NCI-H1417 (cell line): ENCODE measurements at places on chromosomes 13 and 19.

DNA sequence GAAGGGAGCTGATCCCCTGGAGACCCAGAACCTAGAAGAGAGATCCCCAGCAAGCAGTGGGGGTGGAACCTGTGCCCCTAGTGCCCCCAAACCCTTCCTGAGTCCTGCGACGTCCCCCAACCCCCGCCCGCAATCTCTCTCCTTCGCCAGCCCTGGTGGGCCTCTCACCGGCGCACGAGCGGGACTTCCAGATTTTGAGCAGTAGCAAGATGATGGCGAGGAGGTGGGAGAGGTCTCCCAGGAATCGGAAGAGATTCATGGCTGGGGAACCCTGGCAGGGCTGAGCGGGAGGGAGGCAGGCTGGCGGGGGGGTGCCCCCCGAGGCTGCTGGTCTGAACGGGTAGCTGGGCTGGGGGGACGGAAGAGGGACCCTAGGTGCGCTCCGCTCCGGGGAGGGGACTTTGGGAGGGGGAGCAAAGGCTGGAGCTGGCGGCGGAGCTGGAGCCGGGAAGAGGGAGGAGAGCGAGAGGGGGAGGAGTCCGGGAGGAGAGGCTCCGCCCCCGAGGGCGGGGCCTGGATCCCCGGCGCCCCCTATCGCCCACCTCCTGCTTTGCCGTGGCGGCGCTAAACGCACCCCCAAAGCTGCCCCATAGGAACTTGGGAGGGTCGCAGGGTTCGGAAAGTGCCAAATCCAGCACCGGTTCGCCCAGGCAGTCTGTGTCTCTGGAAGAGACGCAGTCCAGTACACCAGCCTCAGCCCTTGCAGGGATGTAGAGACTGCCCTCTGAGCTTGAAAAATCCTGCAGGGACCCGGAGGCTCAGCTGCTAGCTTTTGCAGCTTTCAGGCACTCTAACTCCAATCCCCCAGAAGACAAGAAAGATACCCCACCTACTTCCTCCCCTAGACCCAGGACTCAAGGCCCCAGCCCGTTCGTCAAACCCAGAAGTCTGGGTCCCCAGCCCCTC lies at the start of gene KDELR1:
KDELR1 (minus strand) TSS at position 452 of the 906 bp plus-strand sequence; CDS start at position 259, 193 bp downstream.
- peak; percentile 74 for DNase-seq

- no peak for DNase-seq
These were observed 107.5 kb downstream of the CYSLTR2 start for GRCh38 chr13:48761256-48761655.

DNA sequence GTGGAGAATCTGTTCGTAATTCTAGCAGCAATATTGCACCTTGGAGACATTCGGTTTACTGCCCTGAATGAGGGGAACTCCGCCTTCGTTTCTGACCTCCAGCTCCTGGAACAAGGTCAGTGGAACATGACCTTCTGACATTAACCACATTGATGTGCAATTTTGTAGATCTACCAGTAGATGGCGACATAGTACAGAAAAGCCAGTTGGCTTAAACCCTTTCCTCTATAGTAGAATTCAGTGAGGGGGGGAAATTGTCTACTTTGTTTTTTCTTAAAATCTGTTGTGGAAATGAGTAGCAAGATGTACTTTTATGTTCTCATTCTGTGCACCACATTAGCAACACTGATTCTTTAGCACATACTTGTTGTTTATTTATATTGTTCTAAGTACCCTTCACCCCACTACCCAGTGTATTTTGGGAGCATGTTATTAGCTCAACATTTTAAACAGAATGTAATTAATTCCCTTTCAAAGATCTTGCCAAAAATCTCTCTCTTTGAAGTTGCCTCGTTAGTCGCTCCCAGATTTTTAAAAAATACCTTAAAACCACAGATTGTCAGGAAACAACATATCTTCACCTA lies 332.2 kb downstream of the MYO16 start:
- peak; percentile 83 for DNase-seq

DNA sequence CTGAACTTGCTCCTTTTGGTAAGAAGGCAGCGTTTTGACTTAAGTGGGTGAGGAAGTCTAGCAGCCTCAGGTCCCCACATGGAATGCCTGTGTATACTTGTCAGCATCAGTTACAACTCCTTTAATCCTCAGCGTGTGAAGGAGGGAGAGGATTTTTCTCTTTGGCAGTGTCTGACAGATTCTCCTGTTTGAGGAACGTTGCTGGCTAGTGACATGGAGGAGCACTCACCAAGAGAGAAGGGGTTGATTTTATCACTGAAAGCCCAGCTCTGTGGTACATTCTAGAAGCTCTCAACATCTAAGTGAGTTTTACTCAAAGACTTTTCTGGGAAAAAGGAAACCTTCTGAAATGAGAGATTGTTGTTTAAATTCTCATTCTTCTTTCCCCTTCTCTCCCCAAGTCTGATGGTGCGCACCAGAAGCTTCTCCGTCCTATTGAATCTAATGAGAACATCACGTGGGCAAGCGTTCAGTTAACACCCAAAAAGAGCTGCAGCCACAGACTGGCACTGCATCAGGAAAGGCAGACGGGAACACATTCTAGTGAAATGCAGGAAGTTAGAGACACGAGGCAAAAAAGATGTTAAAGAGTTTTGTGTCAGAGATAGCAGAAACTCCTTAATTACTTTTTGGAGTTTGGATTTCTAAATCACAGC lies 58.2 kb downstream of the GJA3 start:
- DNase-seq, result no peak

- no peak for DNase-seq
These were observed 100.4 kb downstream of the STK24 start for GRCh38 chr13:98476538-98476966.

DNA sequence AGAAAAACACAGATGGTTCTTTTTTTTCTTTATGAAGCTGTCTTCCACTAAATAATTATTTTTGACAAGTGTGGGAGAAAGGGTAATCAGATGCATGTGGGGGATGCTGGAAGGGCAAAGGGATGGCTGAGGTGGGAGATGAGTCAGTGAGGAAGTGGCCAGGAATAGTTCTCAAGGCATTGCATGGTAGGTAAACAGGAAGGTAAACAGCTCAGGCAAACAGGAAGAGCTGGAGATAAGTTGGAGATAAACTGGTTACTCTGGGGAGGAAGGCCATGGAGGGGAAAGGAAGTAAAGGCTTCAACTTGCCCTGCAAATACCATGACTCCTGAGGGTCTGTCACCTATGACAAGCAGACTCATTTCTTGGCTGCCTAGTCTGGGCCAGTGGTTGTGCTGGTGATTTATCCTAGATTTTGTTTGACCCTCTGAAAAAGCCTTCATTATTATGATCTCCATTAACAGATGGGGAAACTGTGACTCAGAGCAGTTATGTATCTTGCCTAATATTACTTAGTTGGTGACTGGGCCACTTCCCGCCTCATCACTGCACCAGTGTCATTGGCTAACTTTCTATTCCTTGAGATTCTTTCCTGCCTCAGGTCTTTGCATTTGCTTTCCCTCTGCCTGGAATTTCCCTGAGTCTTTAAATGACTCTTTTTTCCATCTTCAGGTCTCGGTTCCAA lies 17.1 kb downstream of the ACTL9 start:
- no peak for DNase-seq

GRCh38 chr13:52931131-52931530 lies 82.7 kb upstream of the PCDH8 start:
- DNase-seq, result no peak

DNA sequence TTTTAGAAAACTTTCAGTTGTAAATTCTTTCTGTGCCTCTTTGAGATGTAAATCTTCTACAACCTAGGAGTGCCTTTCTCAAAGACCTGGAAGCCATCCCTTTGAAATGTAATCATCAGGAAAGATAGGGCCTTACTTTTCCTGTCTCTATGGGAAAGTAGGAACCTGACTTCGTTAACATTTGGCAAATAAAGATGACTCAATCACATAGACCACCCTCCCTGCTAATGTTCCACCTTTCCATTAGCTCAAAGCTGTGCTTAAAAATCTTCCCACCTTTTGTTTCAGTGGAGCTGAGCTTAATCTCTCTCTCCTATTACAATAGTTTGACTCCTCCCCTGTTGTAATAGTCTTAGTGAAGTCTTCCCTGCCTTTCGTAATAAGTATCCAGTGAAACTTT lies 247.7 kb downstream of the OLFM4 start:
- no peak for DNase-seq

DNA sequence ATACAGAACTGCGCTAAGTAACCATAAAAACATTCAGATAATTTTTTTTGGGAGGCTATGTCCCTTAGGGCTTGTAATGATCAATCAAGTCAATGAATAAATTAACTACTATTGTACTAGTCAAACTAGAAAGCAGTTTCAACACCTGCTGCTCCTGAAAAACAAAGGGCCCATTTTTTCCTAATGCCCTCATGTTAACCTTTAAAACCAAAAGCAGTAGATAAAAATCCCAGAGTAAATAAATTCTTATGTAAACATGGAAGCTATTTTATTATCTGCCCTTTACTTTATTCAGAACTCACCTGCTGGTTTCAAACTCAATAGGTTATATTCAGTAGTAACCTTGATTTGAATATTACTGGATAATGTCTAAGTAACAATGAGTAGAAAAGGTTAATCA lies 159.5 kb upstream of the STARD13 start:
- DNase-seq, result peak; percentile 32

DNA sequence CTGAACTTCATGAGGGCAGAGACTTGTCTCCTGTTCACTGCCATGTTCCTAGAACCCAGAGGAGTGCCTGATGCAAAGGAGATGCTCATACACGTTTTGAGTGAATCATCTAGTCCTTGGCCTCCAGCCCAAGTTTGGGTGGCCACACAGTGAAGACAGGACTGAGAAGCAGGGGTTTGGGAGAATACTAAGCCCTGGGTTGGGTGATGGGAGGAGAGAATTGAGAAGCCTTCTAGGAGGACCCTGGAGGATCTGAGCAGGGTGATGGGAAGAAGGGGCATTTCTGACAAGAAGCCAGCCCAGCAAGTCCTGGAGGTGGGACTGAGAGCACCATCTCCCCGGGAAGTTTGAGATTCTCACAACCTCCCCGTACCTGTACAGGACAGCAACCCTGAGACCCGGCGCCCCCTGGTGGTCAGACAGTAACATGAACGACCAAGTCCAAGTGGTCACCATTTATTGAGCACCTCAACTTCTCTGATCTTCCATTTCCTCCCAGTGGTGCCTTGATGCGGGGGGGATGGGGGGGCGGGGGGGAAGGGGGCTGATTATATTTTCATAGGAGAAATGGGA lies 11.0 kb downstream of the CTU1 start:
- DNase-seq, result peak; percentile 59

DNA sequence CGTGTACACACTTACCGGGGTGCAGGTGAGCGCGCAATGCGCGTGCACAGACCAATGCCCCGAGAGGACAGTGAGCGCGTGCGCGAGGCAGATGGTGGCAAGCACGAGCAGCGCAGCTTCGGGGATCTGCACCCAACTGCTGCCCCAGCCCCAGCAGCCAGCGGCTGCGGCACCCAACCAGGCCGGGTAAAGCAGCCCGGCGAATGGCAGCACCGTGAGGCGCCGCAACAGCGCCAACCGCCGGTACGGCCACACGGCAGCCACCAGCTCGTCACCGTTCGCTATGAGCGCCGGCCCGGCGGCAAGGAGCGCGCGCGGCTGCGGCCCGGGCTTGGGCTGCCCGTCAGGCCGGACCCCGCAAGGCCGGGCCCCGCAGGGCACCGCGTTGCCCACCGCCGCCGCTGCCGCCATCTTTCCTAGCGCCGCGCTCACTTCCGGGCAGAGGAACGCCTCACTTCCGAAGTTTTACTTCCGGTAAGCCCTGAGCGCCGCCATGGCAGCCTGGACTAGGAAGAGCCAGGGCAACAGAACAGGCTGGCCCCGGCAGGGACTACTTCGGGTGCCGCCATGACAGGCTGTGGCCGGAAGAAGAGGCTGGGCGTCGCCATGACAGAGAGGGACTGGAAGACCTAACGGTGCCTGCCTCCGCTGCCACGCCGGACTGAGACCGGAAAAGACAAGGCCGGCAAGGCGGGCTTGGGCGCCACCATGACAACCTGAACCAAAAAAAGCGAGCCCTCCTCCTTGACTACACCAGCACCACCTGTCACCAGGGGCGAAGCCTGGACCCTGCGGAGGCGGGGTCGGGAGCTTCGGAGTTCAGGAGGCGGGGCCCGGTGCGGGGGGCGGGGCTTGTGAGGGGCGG lies at the start of gene ATP13A1:
ATP13A1 (minus strand) TSS at position 421 of the 865 bp plus-strand sequence; CDS start at position 411, 10 bp downstream.
- peak; percentile 96 for DNase-seq

DNA sequence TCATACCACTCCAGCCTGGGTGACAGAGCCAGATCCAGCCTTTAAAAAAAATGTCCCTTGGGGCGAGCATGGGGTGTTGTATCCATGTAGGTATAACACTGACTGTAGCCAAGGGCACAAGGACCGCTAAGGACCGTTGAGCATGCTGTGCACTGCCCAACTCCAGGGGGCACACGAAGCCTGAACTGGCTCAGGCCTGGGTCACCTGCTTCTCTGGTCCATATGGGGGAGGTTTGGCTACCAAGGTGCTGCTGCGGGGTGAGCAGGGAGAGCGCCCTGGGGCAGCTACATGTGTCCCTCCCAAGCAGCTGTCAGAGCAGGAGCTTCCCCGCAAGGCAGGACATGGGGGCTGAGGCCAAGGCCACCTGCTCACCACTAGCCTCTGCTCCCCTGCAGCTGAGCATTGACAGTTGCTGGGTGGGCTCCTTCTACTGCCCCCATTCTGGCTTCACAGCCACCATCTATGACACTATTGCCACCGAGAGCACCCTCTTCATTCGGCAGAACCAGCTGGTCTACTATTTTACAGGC lies 16.3 kb downstream of the CATSPERG start:
- no peak for DNase-seq

DNA sequence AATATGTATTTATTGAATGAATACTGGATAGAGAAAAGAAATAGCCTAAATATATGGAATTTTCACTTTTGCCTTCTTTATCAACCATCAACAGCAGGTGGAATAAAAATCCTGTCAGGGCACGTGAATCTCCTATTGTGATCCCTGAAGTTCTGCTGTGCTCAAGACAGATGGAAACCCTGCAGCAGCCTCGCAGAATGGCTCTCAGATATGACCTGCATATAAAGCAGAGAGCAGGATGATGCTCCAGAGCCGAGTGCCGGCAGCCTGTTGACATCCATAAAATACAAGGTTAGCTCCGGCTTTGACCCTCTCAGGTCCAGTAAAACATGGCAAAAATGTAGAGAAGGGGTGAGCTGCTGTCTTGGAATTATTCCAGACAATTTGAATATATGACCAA lies 659.3 kb downstream of the DIAPH3 start:
- DNase-seq, result no peak

GRCh38 chr13:43263047-43263446 lies 239.7 kb downstream of the DNAJC15 start:
- DNase-seq, result no peak

- DNase-seq, result no peak
These were observed 17.1 kb downstream of the ZNF823 start for GRCh38 chr19:11721681-11722080.
